ENCODE measurements at places on chromosomes 6 and 20.

DNA sequence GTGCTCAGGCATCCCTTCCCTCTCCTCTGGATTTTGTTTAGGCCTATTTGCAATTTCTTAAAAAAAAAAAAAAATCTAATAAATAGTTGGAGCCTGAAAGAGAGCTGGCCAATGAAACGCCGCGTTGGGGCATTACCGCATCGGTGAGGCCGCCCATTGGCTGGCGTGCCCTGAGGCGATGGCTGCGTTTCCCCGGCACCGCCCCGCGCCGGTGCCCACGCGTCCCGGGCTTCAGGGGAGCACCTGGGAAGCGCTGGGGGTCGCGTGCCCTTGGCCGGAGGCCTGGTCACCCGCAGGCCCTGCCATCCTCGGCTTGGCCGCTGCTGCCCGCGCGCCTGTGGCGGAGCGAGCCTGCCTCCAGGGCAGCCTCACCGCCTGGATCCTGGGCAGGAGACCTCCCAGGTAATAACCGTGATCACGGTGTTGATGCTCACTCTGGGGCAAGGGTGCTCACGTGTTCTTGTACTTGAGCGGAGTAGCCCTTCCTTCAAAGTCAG lies 155.4 kb downstream of the NRN1 start:
- peak; percentile 47 for DNase-seq

GRCh38 chr20:36917943-36918342 lies 33.6 kb downstream of the SAMHD1 start:
- DNase-seq: no peak

DNA sequence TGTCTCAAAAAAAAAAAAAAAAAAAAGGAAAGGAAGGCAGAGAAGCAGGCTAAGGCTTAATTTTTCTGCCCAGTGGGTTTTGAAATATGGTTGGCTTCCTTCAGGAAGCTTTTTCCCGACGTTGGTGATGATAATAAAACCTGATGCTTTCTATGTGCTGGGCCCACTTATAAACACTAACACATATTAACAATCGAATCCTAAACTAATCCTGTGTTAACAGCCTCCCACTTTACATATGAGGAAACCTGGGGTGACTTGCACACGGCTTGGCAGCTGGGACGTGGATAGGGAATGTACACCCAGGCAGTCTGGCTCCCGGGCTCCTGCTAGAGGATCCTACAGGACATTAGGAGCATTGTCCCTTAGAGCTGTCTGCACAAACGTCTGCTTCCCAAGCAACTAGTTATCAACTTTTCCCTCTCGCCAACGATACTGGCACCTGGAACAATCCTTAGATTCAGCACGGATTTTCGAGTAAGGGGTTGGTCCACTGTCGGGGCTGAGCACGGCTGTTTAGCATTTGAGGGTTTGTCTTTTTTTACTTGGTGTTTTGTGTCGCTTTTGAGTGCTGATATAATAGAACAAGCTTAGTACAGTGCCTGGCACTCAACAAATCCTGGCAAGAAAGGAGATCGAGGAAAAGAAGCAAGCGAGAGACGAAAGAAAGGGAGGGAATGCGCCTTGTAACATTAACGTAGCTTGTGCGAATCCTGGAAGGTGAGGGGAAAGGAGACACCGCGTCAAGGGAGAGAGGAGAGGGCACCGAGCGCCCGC lies 622 bp upstream of the KIZ start:
- no peak for DNase-seq

- no peak for DNase-seq
Measured at GRCh38 chr6:91088515-91088914, 501.6 kb upstream of the MAP3K7 start.

DNA sequence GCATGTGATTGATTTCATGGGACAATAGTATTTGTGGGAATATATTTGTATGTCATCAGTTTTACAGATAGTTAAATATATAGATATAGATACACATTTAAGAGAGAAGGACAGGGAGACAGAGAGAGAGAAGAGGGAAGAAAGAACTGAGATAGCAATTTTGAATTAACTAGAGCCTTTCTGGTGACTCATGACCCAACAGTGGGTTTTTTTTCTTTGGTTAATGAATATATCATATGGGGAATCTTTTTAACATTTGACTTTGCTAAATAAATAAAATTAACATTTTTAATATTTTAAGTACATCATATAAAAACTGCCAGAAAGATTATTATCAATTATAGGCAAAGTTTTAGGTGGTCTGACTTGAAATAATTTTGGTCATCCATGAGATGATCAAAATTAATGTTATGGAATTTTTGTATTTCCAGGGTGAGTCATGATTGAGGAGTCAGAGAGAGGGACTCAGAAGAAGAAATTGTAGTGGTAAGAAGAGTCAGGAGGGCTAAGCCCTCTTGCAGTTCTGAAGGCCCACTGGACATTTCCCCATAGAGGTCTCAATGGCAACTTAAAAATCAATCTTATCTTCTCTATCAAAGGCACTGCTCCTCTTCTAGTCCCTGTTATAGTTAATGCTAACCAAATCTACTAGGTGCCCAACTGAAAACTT lies 508.1 kb upstream of the MAP3K7 start:
- DNase-seq: no peak
